Forelimb muscle (tissue), 1 donor: ENCODE measurements at places on chromosomes 1 and 21. TPM values are rescaled to one million over a fixed set of nuclear protein-coding genes. Genes with fewer than 3 reads are reported as not detected.

MAP3K6 gene
- polyA plus RNA-seq, result 8.6 TPM

SYT2 gene
- polyA plus RNA-seq, result 0.63 TPM

ADAM30 gene
- not detected for polyA plus RNA-seq

A3GALT2 gene
- polyA plus RNA-seq, result not detected

BARHL2 gene
- polyA plus RNA-seq, result not detected

UQCRHL gene
- polyA plus RNA-seq, result 1.9 TPM

TIE1 gene
- 42.5 TPM for polyA plus RNA-seq

AK5 gene
- polyA plus RNA-seq, result 5.8 TPM

IER5 gene
- 8.9 TPM for polyA plus RNA-seq
